ENCODE measurements at places on chromosomes 13 and 19.
A peak's percentile ranks its signal among the peaks of the same experiment; 100 is the strongest.

DNA sequence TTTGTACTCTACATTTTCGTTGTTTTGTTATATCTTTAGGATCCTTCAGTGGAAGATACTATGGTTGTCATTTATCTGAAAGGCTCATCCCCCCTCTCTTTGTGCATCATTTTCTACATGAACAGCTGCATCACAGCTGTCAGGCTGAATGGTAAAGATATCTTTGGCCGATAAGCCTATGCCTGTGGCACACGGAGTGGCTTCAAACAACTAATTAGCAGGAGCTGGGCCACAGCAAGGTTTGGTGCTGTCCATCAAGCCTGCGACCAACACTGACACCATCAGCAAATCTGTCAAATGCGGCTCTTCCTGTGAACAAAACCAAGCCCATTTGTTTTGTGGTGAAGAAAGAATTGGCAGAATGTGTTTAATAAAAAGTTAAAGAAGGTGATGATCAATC, 334.4 kb downstream of the PCDH9 start:
- no peak for DNase-seq

GRCh38 chr13:58025821-58026220, 394.3 kb downstream of the PCDH17 start:
- DNase-seq: no peak

DNA sequence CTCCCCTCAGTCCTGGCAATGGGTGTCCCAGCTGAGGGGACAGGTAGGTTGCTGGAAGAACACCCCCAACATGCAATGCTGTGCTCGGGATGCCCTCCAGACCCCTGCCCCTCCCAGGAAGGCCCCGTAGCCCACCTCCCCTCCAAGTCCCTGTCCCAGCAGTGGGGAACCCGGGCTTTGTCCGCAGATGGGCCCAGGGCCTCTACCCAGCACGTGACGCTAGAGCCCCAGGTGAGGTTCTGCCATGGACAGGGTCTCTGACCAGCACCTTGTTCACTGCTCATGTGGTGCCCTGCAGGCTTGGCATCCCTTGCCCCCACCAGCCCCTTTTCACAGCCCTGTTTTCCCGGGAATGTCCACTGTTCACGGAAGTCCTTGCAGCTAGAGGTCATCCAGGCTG, 220.0 kb upstream of the SGCG start:
- no peak for DNase-seq

DNA sequence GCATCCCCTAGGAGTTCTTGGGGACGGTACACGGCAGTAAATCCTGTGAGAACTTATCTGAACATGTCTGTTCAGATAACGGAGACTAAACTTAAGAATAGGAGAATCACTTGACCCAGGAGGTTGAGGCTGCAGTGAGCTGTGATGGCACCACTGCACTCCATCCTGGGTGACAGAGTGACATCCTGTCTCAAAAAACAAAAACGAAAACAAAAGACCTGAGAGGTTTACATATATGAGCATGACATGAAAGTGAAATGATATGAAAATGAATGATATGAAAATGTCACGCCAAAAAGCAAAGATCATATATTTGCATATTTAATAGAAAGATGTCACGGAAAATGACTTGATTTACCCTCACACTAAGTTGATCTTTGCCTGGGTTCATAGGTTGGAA, 5.8 kb downstream of the ZNF175 start:
- no peak for DNase-seq

DNA sequence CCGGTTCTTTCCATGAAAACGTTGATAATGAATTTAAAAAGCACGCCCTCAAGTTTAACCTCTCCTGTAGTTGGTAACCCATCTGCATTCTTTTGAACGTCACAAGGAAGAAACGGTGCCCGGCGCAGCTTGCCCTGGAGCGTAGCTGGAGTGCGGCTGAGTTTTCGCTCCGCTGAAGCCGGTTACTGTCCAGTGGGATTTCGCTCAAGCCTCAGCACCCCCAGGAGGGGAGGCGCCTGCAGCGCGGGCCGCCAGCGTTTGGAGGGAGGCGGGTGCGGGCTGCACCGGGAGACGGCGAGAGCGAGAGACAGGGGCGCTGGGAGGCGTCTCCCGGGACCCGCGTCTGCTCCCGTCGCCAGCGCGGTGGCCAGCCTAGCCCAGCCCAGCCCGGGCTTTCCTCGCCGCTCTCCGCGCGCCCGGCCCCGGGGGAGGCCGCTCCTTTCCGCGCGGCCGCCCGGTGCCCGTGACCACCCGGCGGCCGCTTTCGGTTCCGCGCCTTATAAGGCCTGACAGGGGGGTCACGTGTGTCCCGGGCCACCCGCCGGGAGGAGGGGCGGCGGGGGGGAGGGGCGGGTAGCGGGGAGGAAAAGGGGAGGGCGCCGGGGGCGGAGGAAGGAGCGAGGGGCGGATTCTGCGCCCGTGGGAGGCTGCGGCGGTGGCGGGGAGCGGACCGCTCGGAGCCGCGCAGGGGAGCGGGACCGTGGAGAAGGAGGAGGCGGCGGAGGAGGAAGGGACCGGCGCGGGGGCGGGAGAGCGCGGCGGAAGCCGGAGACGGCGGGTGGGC, 8.3 kb upstream of the DGKH start:
- peak; percentile 90 for DNase-seq
